ENCODE measurements at places on chromosomes 2 and 18.

- DNase-seq, result peak; percentile 17
Measured at GRCh38 chr2:141923657-141924056, 207.2 kb downstream of the LRP1B start.

GRCh38 chr18:49879271-49879580, 65.9 kb upstream of the ACAA2 start:
- DNase-seq, result no peak

- DNase-seq, result peak; percentile 79
Measured at GRCh38 chr2:124283096-124283495, 258.0 kb downstream of the CNTNAP5 start.

DNA sequence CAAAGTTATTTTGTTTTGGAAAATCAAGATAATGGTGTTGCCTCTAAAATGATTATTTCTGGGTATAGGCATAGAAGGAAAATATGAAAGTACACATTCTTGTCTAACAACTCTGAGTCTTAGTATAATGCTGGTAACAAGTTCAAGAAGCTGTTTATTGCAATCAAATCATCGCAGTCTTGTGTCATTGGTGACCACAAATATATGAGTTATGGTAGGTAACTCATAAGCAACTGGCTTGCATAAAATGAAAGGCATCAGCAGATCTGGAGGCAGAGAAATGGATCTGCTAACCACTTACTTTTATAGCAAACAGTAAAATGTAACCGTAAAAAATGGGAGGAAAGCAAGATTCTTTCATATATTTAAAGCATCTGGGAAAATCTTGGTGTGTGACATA, 156.2 kb upstream of the TCF4 start:
- DNase-seq, result no peak

DNA sequence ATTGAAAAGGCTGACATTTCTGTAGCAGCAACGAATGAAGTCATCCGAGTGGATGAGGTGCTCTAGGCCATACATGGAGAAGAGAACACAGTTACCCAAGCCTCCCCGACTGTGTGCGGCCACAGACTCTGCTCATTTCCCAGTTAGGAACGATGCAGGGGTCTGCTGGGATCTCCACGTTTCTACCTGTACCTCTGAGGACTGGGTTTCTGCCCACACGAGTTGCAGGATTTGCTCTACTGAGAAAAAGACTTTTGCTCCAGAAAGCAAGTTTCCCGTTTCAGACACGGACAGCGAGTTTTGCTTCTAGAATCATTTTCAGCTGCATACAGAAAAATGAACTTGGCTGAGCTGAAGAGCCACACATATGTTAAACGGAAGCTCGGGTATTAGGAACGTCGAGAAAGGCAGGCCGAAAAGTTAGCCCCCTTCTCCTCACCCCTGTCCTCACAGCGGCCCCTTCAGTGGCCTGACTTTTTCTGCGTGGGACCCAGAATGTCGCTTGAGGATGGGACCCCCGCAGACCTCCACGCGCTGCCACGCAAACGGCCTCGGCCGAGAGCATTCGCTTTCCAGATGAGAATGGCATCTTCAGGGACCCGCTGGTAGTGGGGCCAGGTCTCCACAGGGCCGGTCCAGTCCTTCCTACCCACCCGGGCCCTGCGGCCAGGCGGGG, 582 bp upstream of the RAB31 start:
- DNase-seq, result no peak

DNA sequence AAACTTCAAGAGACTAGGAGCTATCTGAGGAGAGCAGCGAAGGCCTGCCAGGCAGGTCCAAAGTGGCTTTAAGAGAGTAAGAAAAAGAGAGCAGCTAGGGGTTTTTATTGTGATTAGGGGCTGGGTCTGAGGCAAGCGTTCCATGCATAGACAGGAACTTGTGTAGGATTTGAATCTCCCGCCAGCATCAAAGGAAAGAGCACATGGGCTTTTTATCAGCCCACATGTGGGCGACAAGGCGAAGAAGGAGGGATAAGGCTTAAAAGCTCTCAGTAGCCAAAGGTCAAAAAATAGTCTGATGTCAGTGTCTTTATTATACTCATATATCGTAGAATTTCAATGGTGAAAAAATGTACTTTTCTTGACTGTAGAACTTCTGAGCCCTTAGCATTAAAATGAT, 178.5 kb upstream of the TMEFF2 start:
- DNase-seq, result no peak

DNA sequence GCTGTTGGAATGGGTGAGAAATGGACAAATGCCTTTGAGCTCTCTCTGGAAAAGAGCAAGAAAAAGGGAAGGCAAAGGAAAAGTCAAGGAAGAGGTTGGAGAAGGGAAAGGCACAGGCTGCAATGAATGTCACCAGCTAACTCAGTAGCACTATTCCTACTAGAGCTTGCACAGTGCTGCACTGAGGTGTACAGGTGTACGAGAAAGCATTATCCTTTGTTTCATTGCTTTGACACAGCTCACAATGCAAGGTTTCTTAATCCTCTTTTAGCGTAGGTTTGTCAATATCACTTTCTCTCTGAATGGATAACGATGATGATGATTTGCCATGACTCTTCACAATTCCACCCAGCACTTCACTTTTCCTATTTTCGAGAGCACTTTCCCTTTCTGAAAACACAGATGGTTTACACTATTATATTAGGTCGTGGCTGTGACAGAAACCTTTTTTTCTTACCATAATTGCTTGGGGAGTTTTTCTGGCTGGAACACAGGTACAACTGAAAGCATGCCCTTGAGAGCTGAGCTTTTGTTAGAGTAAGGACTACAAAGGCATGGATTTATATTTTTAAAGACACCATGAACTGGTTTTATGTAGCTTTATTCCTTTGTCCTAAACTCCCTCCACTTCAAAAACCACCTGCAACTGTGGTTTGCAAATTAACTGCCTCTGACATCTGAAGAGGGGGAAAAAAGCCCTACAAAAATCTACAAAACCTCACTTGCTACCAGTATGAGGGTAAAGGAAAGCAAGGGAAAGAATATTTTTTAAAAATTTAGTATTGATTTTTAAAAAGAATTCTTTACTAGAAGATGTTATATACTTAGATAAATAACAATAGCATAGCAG, 265.5 kb downstream of the TGIF1 start:
- DNase-seq, result no peak

DNA sequence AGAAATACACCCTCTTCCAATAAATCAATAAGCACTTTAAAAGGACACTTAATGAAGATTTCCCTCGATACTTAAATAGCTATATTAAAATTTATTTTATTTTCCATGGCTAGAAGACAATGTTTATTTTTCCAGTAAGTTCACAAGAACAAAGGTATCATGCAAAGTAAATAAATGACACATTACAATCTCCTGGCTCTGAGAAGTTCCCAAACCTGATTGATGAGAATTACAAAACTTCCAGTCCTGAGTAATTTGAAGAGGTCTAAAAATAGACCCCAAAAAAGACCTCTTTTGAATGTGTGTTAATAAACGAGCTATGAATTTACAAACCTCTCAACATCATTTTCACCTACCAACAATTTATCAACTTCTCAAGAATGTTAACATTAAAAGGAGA, 1.5 kb upstream of the PEX13 start:
- no peak for DNase-seq

DNA sequence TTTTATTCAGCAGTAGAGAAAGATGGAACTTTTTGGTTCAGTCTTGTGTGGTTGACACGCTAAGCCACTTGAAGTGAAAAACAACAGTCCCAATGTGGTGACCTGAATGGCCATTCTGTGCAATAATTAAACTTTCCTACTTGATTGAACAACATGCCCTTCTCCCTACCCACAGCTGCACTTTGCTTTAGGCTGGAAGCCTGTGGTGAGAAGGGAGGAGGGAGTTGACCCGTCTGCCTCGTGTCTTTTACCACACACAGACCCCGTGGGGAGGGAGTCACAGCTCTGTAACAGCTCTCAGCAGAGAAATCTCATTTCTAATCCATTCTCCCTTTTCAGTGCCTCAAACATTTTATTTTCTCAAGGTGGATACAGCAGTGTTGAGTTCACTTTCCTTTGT, 138.2 kb upstream of the PKDCC start:
- DNase-seq, result no peak

DNA sequence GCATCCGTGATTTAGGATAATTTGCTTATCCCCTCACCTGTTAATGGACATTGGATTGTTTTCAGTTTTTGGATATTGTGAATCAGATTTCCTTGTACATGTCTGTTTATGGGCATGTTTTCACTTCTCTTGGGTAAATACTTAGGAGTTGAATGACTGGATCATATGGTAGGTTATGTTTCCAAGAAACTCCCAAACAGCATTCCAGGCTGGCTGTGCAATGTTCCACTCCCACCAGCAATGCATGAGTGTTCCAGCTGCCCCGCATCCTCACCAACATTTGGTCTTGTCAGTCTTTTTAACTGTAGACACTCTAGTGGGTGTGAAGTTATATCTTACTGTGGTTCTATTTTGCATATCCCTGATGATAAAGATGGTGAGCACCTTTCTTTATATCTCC, 8.9 kb upstream of the LRRFIP1 start:
- DNase-seq, result no peak

DNA sequence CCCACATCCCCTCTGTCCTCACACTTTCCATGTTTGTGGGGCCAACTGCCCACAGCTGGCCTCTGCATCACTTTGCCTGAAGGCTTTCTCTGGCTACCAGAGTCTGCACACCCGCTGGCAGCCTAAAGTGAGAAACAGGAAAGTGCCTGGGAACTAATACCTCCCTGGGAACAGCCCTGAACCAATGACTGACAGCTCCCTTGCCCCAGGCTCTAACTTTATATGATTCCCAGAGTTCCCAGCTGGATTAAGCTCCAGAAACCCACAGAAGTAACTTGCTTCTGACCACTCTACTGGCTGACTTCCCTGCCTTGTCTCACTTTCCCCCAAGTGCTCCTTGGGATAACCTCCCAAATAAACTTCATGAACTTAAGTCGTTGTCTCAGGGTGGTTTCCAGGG, 159.6 kb upstream of the LMAN1 start:
- DNase-seq, result no peak

DNA sequence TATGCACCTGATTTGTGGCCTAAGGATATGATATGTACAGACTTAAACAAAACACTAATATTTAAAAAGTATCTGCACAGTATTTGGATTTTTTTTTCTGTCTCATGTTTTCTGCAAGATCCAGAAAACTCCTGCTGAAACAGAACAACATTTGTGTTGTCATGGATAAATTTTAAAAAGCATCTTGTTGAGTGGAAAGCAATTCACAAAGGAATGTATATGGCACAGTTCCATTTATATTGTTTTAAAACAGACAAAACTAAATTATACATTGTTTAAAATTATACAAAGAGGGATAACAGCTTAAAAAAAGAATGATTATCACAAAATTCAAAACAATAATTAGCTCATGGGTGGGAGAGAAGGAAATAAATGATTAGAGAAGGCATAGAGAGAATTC, 193.5 kb downstream of the PPP1R1C start:
- no peak for DNase-seq

- DNase-seq, result no peak
Measured at GRCh38 chr2:47666332-47666731, 116.6 kb upstream of the MSH6 start.

DNA sequence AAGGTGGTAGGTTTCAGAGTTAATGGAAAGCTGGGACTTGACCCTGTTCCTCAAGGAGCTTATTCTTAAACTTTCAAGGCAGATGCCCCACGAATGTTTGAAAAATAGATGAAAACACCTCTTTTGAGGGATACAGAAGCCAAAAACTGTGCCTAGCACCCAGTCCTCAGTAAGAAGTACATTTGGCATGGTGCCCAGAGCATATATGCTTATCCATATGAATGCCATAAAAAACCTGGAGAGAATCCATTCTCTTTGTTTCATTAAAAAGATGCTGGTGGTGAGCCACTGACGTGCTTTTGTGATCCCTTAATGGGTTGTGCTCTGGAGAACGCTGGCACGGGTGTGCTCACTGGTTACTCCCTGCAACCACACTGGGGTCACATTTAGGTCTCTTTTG, 69.0 kb downstream of the IL1R2 start:
- DNase-seq, result no peak

DNA sequence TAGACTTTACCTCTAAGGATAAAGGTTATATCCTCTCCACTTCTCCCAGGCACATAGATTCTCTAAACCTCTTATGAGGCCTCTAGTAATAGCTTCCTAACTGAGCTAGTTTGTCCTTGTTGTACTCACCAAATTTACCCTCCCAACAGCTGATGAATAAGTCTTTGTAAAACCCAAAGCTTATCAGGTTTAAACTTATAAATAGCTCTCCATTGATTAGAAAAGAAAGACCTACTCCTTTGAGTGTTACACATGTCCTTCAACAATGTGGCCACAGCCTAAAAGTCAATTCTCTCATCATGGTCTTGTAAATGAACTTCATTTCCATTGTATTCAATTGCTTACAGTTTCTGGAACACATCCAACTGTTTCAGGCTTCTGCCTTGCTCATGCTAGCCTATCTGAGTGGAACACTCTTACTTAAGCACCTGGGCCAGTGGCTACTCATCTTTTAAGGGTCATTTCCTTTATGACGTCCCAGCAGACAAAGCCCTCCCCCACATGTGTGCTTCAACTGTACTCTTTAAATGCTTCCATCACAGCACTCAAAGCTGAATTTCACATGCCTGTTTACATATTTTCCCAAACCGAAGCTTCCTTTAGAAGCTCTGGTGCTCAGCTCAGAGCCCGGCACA, 131.6 kb downstream of the CDH2 start:
- DNase-seq, result peak; percentile 70

GRCh38 chr2:160375037-160375436, 118.6 kb downstream of the RBMS1 start:
- DNase-seq, result no peak

GRCh38 chr2:168858146-168858545, 32.1 kb downstream of the SPC25 start:
- DNase-seq, result no peak

GRCh38 chr2:97688062-97688827, 18.7 kb downstream of the C2orf92 start:
- DNase-seq, result peak; percentile 33

DNA sequence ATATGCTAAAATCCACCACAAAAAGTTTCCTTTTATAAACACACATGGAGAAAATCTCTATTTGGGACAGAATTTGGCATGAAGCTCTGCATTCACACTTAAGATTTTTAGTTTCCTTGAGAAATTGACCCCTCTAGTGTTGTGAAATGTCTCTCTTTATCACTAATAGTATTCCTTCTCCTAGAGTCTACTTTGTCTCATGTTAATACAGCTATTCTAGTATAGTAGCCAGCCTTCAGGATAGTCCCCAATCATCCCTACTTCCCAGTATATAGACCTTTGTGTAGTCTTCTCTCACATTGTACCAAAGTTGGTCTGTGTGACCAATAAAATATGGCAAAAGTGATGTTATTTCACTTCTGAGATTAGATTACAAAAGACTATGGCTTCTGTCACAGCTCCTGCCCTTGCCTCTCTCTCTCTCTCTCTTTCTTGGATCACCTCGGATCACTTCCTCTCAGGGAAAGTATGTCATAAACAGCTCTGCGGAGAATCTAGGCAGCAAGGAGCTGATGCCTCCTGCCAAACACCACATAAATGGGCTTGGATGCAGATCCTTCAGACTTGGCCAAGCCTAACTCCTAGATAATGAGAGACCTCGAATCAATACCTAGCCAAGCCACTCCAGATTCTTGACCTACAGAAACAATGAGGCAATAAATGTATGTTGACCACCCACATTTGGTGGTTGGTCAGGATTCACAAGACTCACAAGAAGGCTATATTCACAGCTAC, 59.7 kb upstream of the NABP1 start:
- no peak for DNase-seq

Measured in HT1080 (cell line).